Kidney epithelial cell (primary cell): ENCODE measurements at places on chromosomes 5 and 9. TPM values are rescaled to one million over a fixed set of nuclear protein-coding genes. Genes with fewer than 3 reads are reported as not detected.

DNA sequence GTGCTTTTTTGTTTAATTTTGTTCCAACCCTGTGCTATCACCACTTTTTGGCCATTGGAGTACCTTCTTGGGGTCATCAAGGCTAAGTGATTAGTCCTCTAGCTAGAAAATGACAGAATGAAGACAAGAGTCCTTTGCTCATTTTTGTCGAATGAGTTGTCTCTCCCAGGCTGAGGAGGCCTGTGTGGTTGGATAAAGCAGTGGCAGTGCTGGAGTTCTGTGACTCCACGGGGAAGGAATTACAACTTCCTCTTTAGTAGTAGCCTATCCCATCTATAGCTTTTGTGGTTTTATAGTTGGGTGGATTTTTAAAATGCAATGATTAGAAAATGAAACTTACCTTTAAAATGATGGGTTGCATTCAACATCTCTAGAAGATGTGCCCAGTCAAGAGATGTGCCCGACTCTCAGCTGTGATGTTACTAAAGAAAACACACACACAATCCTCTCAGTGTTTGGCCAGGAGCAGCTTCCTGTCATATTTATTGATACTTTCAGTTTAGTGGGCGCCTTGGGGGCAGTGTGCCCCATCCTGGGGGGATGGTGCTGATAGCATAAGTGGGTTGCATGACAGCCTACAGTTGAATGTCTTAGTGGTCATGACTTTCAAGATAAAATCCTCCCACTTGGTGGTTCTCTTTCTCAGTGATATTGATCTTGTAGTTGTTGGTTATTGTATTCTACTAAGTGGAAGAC lies 11.9 kb downstream of the OTULINL start:
- DNase-seq = no peak

Gene ZNF367
- total RNA-seq = 1.4 and 2.4 TPM in 2 replicates

- DNase-seq = no peak
Measured at GRCh38 chr5:5018578-5018970, 121.6 kb upstream of the ADAMTS16 start.

DNA sequence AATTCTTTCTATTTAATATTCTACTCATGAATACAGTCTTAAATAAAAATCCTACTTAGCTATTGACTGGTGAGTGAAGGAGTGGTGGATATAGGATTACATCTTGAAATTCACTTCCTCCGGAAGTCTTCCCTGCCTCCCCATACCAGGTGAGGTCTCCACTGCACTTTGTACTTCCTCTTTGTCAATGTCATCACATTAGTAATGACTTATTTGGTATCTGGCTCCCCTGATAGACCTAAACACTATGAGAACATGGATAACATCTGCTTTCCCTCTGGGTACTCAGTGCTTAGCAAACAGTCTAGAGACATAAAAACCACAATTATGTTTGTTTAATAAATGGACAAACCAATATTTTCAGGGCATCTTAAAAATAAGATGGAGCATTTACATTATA lies 532.1 kb downstream of the PDE4D start:
- no peak for DNase-seq

GRCh38 chr9:106697390-106697749 lies 165.6 kb upstream of the ZNF462 start:
- DNase-seq = no peak

- peak; percentile 65 for DNase-seq
Measured at GRCh38 chr9:35367451-35367850, 122.5 kb upstream of the RUSC2 start.

DNA sequence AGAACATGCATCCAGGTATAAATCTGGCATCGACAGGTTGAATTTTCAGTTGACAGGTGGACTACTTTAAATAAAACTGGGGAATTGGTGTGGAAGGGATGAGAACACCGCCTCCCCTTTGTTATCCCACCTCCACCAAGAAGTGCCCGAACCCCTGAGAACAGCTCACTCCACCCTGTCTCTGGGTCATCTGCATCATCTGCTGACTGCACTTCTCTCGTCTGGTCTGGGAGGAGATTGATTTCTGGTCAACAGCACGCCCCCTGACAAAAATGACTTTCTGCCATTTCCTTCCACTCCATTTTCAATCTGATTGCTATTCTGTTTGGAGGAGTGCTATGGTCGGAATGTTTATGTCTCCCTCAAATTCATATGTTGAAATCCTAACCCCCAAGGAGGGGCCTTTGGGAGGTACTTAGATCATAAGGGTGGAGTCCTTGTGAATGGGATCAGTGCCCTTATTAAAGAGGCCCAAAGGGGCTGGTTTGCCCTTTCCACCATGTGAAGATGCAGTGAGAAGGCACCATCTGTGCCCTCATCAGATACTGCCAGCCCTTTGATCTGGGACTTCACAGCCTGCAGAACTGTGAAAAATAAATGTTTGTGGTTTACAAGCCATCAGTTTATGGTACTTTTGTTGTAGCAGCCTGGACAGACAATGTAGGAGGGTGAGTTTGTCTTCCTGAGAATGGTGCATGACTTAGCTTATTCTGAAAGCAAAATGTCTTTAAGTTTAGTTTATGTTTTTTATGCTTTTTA lies 145.7 kb downstream of the EGFLAM start:
- DNase-seq = no peak
